Stimulated activated CD4-positive, alpha-beta T cell treated with anti-CD3 and anti-CD28 coated beads, Interleukin-4, amount 100 ng/mL, for 1 hour (primary cell): ENCODE measurements at places on chromosomes 3 and 15.

DNA sequence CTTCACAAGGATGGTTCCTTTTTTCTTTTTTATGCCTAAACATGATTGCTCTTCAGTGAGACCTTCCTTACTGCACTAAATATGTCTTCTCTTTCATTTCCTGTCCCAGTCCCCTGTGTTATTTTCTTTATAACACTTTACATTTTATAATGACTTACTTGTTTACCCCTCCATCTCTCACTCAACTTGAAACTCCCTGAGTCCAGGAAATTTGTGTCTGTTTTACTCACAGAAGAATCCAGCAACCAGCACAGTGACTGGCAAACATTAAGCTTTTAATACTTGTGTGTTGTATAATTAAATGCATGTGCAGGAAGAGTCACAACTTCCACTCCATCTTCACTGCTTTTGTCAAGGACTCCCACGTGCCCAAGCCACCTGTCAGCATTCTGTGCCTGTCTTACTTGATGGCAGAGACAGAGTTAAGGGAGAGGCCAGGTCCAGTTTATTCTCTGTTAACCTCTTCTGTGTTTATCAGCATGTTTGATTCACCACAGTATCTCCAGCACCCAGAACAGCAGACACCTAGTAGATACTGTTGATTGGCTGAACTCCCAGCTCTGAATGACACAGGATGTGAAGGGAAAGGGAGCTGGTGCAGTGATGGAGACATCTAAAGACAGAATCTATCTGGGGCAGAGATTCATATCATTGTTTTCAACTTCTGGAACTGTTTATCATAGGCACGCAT is 42.8 kb downstream of the SSR3 start:
- DNase-seq, result no peak

GRCh38 chr15:50800715-50801114 is 35.2 kb upstream of the SPPL2A start:
- DNase-seq, result no peak

DNA sequence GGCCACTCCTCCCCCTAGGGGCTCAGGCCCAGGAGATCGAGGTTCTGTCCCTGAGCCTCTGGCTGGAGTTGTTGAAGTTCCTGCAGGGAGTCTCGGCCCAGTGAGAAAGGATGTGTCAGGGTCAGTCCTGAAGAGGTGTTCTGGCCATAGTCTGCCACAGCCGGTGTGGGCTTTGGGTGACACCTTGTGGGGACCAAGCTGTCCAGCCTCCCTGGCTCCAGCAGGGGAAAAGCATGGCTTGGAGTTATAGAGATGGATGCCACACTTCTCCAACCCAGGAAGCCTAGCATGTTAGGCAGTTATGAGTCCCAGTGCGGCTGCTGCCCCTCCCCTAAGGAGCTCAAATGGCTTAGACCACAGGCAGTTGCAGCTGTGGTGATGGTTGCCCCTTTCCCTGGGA is 945.6 kb upstream of the GBE1 start:
- DNase-seq, result no peak

GRCh38 chr3:147713234-147714133 is 304.3 kb downstream of the ZIC1 start:
- DNase-seq, result no peak

GRCh38 chr15:67573194-67573593 is 30.7 kb downstream of the MAP2K5 start:
- no peak for DNase-seq

- no peak for DNase-seq
Observed at GRCh38 chr15:72252663-72253299, 19.6 kb downstream of the PARP6 start.

DNA sequence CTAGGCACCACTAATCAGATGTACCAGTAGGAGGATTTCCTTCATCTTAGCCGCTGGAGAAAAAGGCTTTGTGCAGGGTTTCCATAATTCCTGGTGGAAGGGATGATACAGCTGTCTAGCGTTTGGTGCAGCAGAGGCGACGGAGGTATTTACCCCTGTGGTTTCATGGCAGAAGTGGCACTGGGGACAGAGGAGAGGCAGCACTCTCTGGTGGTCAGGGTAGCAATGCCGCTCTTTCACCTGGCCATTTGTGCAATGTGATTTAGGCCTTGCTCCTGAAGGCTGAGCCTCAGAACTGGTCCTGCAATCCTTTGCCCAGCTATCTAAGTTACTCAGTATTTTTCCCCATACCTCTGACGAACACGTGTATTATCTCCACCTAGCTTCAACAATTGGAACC is 47.1 kb upstream of the BNIP2 start:
- no peak for DNase-seq

GRCh38 chr3:87173071-87173470 is 54.0 kb upstream of the CHMP2B start:
- no peak for DNase-seq

GRCh38 chr15:58138106-58138505 is at the start of gene AQP9:
TSS of gene AQP9 (plus strand) at chr15:58138381. CDS start at chr15:58138566, 185 bp downstream.
- DNase-seq, result no peak

DNA sequence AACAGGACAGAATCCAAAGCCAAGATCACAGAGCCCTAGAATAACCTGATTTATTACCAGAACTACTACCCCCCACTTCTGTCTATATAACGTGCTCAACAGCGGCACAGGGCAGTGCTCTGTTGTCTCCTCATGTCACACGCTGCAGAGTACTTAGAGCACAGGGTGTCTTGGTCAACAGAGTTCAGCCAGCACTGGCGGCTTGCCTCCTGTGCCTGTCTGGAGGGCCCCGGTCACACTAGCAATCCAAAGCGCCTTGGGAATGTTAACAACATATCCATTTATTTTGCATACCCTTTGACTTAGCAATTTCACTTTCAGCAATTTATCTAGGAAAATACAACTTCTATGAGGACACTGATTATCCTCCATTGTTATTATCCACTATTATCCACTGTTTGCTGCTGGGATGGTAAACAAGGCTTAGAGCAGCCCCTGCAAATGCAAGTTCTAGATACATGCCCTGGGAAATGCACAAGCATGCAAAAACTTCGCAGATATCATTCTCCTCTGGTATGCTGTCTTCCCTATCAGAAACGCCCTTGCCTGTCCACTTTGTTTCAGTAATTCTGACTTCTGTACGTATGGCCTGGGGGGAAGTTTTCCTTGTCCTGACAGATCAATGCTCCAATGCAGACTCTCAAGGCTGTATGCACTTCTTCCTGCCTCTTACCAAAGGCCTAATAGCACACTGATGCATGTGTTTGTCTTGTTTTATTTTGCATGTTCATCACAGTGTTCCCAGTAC is 86.2 kb upstream of the OCA2 start:
- no peak for DNase-seq

DNA sequence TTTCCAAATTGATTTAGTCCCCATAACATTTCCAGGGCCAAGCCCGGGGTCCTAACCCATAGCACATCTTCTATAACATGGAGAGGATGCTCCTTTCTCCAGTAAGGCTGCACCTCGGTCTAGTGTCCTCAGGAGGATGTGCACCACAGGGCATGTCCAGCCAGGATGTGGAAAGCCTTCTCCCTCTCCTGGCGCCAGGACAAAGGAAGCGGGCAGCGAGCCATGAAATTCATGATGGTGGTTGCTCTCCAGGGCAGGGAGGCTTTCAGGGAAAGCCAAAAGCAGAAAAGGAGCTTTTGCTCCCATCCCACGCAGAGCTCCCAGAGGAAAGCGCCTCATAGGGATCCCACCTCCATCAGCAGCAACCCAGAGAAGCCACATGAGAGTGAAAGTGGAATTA is 220.0 kb downstream of the ADAMTSL3 start:
- no peak for DNase-seq

GRCh38 chr3:112333381-112334317 is 693 bp downstream of the CD200 start:
- DNase-seq, result peak; percentile 22

- no peak for DNase-seq
Observed at GRCh38 chr3:133744241-133744640, 2.0 kb upstream of the TF start.

GRCh38 chr3:69338911-69339310 is 47.0 kb downstream of the FRMD4B start:
- no peak for DNase-seq

GRCh38 chr3:107555359-107555758 is 32.6 kb downstream of the BBX start:
- no peak for DNase-seq

- DNase-seq, result no peak
Observed at GRCh38 chr15:73034221-73034620, 18.0 kb upstream of the NEO1 start.

- DNase-seq, result no peak
Observed at GRCh38 chr3:38541806-38542205, 45.7 kb downstream of the EXOG start.

GRCh38 chr15:74892313-74892712 is 2.5 kb downstream of the MPI start:
- DNase-seq, result no peak

GRCh38 chr3:25678581-25678980 is 13.9 kb upstream of the TOP2B start:
- no peak for DNase-seq

GRCh38 chr3:49295489-49296058 is 18.5 kb upstream of the C3orf62 start:
- DNase-seq, result peak; percentile 25
